Motor neuron (in vitro differentiated cells): ENCODE measurements at places on chromosomes 13 and 19.

DNA sequence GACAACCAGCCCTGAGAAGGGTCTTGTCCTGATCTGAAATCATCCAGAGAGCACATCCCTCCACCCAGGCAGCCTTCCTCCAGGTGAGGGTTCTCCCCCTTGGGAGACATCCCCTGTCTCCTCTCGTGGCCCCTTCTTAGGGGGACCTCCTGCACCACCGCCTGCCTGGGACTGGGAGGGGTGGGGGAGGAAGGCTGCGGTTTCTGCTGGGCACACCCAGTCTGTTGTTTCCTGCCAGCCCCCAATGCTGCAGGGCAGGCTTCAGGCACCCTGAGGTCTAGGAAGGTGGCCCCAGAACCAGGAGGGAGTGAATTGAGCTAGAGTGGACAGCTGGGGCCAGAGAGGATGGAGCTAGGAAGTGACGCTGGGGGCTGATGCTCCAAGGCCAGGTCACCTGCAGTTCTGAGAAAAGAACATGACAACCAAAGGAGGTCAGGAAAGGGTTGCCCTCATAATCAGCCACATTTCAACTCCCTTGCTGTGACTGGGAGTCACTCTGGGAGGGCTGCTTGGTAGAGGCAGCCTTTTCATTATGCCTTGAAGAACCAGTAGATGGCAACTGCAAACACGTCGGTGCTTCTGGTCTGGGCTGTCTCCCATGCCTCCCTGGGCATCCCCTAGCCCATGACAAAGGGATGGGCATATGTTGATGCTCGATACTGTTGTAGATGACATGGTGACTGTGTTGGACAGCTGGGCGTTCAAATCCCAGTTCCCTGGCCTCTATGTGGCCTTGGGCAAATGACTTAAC lies 1.4 kb downstream of the ARHGEF18 start:
- no peak for ATAC-seq

DNA sequence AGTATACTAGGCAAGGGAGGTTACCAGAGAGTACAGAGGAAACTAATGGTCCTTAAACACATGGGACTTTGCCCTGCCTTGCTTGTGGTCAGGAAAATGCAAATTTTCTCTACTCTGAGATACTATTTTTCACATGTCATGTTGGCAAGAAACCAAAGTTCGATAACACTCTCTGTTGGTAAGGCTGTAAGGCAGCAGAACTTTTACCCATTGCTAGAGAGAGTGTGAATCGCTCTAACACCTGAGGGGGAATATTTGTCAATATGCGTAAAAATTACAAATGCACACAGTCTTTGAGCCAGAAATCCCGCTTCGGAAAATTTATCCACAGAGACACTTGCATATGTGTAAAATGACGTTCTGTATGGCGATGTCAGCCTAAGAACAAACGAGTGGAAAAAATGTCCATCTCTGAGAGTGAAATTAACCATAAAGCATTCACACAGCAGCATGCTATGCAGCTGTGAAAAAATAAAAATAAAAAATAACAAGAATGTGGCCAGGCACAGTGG lies 9.5 kb upstream of the RFX1 start:
- no peak for ATAC-seq

GRCh38 chr19:8108560-8109445 lies 40.6 kb downstream of the FBN3 start:
- ATAC-seq, result no peak

- ATAC-seq, result no peak
Measured at GRCh38 chr13:66940113-66940512, 290.0 kb downstream of the PCDH9 start.

- no peak for ATAC-seq
Measured at GRCh38 chr19:50838239-50838638, 4.9 kb upstream of the KLK15 start.

DNA sequence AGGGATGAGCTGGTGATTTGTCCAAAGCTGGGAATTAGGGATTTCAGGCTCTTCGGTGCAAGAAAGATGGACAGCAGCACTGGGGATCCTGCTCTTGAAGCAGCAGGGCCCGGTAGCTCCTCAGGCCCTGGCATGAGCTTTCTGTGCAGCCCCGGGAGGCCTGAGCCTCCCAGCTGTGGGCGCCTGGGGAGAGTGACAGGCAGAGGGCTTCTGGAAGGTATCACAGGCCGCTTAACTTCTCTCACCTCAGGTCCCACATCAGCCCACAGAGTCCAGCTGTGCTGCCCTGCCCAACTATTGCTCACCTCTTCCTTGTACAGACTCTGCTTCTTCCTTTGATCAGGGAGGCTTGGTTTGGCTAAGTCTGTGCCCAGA lies 14.6 kb upstream of the ZNF536 start:
- ATAC-seq, result no peak

GRCh38 chr19:1409204-1410005 lies 2.0 kb downstream of the DAZAP1 start:
- no peak for ATAC-seq
